ENCODE measurements at places on chromosomes 2 and 18.

GRCh38 chr2:206526416-206526815 is 83.1 kb downstream of the ADAM23 start:
- H3K36me3 ChIP-seq = no peaks in the 10 kb centered on the region
- no peak overlapping the region for H3K4me3 ChIP-seq
- no peak overlapping the region for H3K27ac ChIP-seq
- no peaks in the 10 kb centered on the region for H3K27me3 ChIP-seq

GRCh38 chr2:127893494-127893893 is 7.7 kb upstream of the AMMECR1L start:
- H3K4me3 ChIP-seq = no peak overlapping the region
- H3K36me3 ChIP-seq = no peaks in the 10 kb centered on the region
- H3K27ac ChIP-seq = no peak overlapping the region
- DNase-seq = no peak

GRCh38 chr2:3451926-3452671 is 67.2 kb downstream of the ADI1 start:
- H3K27me3 ChIP-seq = no peaks in the 10 kb centered on the region
- no peaks in the 10 kb centered on the region for H3K4me1 ChIP-seq
- H3K4me3 ChIP-seq = no peak overlapping the region
- no peak for DNase-seq
- peaks cover 5% of the 10 kb centered on the region for H3K36me3 ChIP-seq

- no peak overlapping the region for H3K4me3 ChIP-seq
- no peak overlapping the region for H3K27ac ChIP-seq
- no peaks in the 10 kb centered on the region for H3K36me3 ChIP-seq
- no peak for DNase-seq
- H3K27me3 ChIP-seq = no peaks in the 10 kb centered on the region
- no peaks in the 10 kb centered on the region for H3K4me1 ChIP-seq
Observed at GRCh38 chr2:136151021-136151971, 33.3 kb upstream of the CXCR4 start.

DNA sequence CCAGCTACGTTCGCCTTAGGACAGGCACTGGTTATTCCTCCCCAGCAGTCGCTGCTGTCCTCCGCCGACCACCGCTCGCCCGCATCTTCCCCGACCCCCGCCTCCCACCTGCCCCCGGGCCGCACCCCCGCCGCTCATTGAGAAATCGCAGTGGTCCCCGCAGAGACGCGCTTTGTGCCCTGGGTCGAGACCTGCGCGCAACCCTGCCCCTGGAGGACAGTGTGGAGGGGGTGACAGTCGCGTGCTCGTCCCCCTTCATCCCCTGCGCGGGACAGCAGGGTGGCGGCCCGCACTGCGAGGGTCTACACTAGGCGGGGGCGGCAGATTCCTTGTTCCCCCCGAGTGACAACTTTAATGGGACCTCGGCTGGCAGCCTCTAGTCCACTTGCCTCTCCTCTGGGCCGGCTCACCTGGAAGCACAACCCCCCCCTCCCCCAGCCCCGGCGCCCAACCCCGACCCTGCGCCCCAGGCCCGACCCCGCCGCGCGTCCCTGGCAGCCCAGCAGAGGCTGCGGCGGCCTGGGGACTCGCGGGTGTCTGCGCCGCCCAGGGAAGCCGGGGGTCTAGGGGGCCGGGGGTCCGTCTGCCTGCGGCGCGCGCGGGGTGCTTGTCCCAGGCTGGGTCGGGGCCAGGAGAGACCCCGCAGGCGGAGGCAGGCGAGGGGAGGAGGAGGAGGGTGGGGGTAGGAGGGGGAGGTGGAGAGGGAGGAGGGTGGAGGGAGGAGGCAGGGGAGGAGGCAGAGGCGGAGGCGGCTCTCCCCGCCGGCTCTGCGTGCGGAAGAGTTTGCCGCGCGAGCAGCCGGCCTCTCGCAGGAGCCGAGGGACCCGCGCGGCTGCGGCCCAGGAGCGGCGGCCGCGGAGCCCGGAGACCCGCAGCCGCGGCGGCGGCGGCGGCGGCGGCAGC is at the start of gene NPAS2:
Gene NPAS2, plus strand, starts transcription at position 770 of the 903 bp plus-strand sequence. CDS start 84,616 bp downstream, outside the sequence.
- H3K4me1 ChIP-seq = peaks cover 13% of the 10 kb centered on the region
- no peaks in the 10 kb centered on the region for H3K27me3 ChIP-seq
- H3K27ac ChIP-seq = peak within 1 kb of the TSS; percentile 30
- DNase-seq = peak; percentile 17
- H3K36me3 ChIP-seq = no peaks in the 10 kb centered on the region

All from naive thymus-derived CD4-positive, alpha-beta T cell (primary cell).